ENCODE measurements at places on chromosomes 12 and 14.

GRCh38 chr12:65595016-65595560, 229.2 kb upstream of the HMGA2 start:
- DNase-seq: no peak

DNA sequence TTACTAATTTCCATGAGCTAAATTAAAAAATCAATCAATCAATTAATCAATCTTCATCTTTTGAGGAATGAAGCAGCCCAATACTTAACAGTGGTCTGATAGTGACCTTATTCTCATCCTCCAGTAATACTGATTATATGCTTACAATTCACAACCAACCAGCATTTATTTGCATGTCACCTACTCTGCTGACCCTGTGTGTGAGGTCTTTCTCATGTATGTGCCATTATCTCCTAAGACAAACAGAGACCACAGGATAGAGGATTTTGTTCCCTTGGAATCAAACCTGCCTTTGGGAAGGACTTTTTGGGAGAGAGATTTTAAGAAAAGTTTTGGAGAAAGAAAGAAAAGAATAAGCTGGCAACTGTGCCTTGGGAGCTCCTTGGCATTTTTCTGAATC, 197.2 kb downstream of the NRXN3 start:
- DNase-seq: no peak

GRCh38 chr14:53304726-53305381, 151.7 kb upstream of the DDHD1 start:
- DNase-seq: no peak

DNA sequence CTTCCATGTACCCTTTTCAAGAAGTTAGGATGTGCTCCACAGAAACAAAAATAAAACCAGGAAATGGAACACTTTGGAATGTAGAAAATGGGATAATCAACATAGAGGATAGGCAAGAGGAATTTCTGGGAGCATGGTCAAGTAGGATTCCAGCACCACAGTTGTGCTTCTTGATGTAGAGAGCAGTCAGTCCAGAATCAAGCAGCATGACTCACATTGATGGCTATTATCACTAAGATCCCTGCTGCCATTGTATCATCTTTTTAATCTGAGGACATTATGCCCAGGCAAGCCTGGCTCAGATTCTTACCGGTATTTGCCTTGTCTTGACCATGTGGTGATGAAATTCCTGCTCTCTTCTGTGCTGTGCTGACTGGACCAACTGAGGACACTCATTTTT, 5.7 kb downstream of the ETFRF1 start:
- no peak for DNase-seq

DNA sequence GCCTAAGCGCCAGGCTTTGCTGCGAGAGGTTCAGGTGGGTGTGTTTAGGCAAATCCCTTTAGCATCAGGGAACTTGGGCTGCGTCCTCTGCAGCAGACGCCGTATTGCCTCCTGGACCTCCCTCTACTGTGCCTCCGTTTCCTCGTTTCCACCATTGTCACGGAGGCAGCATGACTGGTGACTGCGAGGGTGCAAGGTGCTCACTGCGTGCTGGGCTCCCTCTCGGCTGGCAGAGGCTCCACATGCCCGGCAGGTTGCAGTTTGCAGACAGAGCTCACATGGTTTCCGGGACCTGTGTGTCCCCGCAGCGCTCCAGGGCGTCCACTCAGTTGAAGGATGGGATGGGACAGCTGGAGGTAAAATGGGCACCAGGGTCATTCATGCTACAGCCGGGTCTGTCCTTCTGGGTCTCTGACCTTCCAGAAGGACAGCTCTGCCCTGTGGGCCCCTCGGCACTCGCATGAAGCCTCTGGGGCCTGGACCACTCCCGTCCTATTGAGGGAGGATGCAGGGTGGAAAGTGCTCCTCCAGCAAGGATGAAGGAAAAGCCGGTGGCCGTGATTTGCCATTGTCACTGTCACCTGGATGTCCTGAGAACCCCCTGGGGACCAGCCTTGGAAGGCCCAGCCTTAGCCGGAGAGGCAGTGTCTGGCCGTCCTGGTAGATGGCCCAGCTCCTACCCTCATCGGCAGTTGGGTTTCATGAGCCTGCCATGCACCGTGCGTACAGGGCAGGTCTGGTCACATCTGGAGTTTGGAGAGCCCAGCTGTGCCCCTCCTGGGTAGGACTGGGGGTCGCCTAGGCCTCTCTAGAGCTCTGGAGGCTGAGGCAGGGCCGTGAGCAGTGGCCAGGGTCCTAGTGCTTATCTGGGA, 146.5 kb downstream of the KIF26A start:
- DNase-seq: no peak

GRCh38 chr14:91745344-91745743, 13.5 kb upstream of the CATSPERB start:
- no peak for DNase-seq

DNA sequence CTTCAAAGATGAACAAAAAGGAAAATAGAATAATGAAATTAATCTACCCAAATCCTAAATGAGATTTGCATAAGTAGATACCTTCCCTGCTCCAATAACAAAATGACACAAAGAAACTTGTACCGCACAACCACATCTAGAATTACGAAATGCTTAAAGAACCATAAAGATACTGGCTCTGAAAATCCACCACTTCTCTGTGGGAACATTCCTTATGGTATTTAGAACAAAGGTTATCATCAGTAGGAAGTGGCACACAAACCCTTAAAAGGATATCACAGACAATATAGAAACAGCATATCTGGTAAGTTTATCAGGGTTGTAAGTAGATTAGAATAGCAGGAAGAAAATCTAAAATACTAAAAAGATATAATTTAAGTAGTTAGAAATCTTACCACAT, 11.6 kb downstream of the IAPP start:
- DNase-seq: no peak

DNA sequence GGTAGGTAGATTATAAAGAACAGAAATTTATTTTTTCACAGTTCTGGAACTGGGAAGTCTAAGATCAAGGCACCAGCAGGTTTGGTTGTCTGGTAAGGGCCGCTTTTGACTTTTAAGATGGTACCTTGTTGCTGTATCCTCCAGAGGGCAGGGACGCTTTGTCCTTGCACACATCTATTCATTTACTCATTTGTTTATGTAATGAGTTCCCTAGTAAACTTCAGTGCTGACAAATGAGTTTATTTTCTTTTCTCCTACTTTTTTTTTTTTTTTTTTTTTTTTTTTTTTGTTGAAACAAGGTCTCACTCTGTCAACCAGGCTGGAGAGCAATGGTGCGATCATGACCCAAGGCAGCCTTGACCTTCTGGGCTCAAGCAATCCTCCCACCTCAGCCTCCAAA, 195.7 kb downstream of the FBXL14 start:
- DNase-seq: no peak

DNA sequence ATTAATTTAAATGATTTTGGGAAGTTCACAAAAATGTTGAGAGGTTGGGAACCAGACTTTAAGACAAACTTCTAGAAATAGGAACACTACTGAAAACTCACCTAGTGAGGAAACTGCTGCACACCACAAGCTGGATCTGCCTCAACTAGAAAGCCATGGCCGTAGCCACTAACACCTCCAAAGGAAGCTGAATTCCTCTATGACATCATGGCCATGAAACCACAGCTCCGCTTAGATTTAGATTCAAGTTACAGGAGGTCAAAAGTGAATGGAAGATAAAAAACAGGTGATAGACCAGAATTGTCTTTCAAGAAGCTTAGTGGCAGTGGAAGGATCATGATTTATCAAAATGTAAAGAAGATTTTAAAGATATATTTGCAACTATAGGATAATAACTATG, 208.8 kb upstream of the ALG10 start:
- DNase-seq: no peak

Measured in activated effector memory CD4-positive, alpha-beta T cell treated with Interleukin-2 at 50 U/mL for 16 hours (primary cell).